ENCODE measurements at places on chromosomes 2 and 18. TPM values are rescaled to one million over a fixed set of nuclear protein-coding genes. Genes with fewer than 3 reads are reported as not detected.

The HEATR5B gene
- 20.6 TPM for total RNA-seq

The CFC1 gene
- total RNA-seq: not detected

The CNDP1 gene
- not detected for total RNA-seq

The NDUFAF7 gene
- 11.1 TPM for total RNA-seq

The RBM44 gene
- 0.65 TPM for total RNA-seq

The TPGS2 gene
- 115 TPM for total RNA-seq

The DARS1 gene
- total RNA-seq: 89.0 TPM

The ZNG1B gene
- total RNA-seq: 41.0 TPM

The PRKCE gene
- 12.5 TPM for total RNA-seq

The PRKAG3 gene
- 0.41 TPM for total RNA-seq

The KCNS3 gene
- total RNA-seq: not detected

The SH3RF3 gene
- 8.4 TPM for total RNA-seq

The PLB1 gene
- total RNA-seq: 2.7 TPM

The CYP26B1 gene
- 2.5 TPM for total RNA-seq

The INPP5D gene
- total RNA-seq: 0.98 TPM

The EDAR gene
- not detected for total RNA-seq
